ENCODE measurements at places on chromosomes 12 and 14.

DNA sequence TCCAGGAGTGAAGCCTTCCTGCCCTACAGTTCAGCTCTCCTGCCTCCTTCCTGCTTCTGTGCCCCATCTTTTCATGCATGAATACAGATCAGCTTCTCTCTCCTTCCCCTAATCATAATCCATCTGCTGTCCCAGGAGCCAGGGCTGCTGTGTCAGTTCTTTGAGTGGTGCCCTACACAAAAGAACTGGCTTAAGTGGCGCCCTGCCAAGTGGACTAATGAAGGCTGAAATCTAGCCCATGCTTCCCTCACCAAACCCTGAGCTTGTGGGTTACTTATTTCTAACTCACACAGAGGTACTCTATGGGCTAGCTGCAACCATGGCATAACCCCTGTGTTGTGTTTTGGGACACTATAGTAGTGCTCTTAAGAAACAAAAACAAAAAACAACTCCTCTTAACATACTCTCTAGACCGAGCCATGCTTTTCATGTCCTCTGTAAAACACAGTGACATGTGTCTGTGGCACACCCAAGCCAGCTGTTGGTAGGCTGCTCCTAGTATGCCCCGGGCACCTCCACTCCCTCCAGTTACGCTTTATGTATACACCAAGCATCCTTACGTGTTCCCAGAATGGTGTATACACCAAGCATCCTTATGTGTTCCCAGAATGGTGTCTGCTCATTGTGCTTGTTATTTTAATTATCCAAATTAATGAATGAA, 19.3 kb upstream of the ETV6 start:
- no peak for DNase-seq

DNA sequence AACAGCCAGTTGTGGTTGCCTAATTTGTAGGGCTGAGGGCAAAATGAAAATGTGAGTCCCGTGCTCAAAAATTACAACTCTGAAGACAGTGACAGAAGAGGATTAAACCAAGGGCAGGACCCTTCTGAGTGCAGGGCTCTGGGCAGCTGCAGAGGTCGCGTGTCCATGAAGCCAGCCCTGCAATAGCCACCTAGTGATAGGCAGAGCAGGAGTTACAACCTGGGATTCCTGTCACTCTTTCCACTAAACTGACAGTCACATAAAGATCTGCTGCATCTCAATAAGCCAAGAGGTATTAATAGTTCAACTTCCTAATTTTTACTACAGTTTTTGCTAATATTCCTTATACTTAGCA, 94.1 kb downstream of the SLC2A13 start:
- no peak for DNase-seq

- no peak for DNase-seq
Measured at GRCh38 chr14:72169521-72169920, 237.3 kb downstream of the RGS6 start.

DNA sequence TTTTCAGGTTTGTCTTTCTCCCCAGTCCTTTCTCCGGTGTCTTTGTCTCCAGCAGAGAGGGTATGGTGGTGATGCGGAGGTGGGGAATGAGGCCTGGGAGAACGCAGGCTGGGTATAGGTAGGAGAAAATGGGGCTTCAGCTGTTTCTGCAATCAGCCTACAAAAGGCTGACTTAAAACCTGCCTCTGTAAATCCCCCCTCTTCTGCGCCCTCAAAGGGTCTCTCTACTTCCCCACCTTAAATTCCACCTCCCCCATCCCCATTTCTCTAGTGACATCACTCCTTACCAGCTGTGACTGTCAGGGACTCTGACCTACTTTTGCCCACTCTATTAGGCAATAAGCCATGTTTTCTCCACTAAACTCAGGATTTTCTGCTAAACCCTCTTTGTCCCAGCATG, 8.1 kb upstream of the RIMKLB start:
- DNase-seq: no peak

- no peak for DNase-seq
Measured at GRCh38 chr12:120432772-120433525, 5.0 kb upstream of the COX6A1 start.

Measured in activated CD4-positive, alpha-beta T cell treated with anti-CD3 and anti-CD28 coated beads for 4 hours (primary cell).